ENCODE measurements at places on chromosomes 12 and 14. TPM values are rescaled to one million over a fixed set of nuclear protein-coding genes. Genes with fewer than 3 reads are reported as not detected.

DNA sequence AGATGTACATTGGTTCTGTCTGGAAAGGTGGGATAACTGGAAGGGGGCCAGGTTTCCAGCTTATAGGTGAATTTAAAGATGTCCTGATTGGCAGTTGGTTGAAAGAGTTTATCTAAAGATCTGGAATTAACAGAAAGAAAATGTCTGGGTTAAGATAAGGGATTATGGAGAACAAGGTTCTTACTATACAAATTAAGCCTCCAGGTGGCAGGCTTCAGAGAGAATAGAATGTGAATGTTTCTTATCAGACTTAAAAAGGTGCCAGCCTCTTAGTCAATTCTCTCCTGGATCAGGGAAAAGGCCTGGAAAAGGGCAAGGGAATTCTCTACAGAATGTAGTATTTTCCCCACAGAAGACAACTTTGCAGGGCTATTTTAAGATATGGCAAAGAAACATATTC is 53.1 kb downstream of the CNTN1 start:
- DNase-seq = no peak

The PAN2 gene
- total RNA-seq = 36.6 TPM

The CEP170B gene
- total RNA-seq = 6.7 TPM

DNA sequence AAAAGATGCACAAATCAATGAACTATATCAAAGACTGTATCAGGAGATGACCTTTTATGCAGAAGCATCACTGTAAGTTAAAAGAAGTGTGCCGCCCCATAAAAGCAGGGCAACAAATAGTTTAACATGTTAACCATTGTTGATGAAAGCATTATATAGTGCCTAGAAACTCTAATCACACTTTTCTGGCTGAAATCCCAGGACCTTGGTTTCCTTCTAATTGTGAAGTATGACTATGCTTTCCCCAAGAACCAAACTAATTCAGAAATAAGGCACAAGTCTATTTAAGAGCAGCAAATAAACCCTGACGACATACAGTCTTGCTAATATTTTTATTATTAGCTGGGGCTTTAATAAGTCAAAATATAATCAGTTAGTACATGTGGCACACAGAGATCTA is 21.7 kb downstream of the RACGAP1 start:
- no peak for DNase-seq

- no peak for DNase-seq
Measured at GRCh38 chr14:100408350-100409002, 85.3 kb downstream of the SLC25A47 start.
